Heart right ventricle (tissue), 16 donors: ENCODE measurements at places on chromosomes 12 and 14. TPM values are rescaled to one million over a fixed set of nuclear protein-coding genes. Genes with fewer than 3 reads are reported as not detected.

- DNase-seq = no peak
Measured at GRCh38 chr14:73997108-73997943, 21.8 kb downstream of the ENTPD5 start.

GRCh38 chr14:82419933-82420332 is 886.3 kb upstream of the SEL1L start:
- DNase-seq = no peak

DNA sequence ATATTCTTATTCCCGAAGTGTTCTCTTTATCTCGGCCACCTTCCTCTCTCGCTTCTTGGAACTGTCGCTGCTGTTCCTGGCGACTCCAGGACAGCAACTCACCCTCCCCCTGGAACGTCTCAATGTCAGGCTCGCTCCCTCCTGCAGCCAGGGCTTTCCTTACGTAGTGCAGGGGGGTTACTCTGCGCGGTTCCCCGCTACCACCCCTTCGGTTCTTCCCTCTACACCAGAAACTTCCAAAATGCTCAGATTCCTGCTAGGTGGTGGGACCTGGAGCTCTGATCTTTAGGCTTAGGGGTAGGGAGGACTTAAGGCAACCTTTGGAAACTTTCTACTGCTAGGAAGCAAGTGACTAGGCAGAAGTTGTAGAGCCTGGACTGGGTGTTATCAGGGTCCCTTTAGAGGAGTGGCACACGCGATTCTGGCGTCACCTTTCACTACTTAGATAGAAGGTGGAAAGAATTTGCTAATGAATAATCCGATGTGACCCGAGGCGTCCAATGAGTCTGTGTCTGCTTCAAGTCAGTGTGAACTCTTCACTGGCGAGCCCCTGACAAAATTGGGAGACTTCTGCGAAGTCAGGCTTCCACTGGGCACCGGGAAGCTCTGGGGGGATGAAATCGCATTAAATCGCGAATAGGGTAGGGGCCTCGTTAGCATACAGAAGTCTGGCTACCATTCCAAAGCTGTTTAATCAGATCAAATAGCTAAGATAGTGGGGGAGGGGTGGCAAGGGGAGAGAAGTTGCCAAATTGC is 900 bp upstream of the DPF3 start:
- peak; percentile 29 for DNase-seq

The KRT6B gene
- not detected for total RNA-seq

- DNase-seq = no peak
Measured at GRCh38 chr12:6280053-6280469, 30.4 kb upstream of the PLEKHG6 start.

GRCh38 chr12:52524241-52524897 is 4.2 kb upstream of the KRT5 start:
- DNase-seq = no peak

DNA sequence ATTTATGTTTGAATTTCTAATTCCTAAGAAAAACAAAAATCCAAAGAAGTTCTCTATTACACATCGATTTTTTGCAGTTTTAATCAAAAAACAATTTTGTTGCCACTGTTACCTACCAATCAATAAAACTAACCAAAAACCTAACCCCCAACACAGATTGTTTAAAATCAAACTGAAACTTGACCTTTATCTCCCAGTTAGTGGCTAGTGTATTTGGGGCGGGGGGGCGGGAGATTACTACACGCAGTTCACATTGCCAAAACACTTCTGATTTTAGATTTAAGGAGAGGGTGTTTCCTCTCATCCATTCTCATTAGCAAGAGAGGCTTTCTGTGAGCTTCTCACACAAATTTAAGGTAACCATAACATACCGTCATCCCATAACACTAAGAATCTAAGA is 6.4 kb downstream of the CDC42BPB start:
- DNase-seq = no peak
